NCI-H2081 (cell line): ENCODE measurements at places on chromosomes 12 and 14.
A peak's percentile ranks its signal among the peaks of the same experiment; 100 is the strongest.

DNA sequence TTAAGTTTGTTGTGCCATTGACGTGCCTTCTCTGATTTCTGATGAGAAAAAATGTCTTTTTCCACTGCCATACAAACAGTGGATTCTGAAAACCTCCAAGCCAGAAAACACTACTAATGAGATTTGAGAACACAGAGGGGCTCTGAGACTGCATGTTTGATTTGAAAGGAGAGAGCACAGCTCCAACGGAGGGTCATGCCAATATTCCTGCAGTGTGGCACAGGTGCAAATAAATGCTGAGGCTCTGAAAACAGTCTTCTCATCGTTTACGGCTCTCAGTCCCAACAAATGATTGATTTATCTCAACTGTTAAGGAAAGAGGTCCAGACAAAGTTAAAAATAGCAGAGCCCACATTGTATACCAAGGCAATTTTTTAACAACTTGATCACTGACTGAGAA, 128.7 kb downstream of the KCNH5 start:
- peak; percentile 40 for DNase-seq

GRCh38 chr14:106538201-106538600, 1011.8 kb downstream of the TMEM121 start:
- DNase-seq: no peak

DNA sequence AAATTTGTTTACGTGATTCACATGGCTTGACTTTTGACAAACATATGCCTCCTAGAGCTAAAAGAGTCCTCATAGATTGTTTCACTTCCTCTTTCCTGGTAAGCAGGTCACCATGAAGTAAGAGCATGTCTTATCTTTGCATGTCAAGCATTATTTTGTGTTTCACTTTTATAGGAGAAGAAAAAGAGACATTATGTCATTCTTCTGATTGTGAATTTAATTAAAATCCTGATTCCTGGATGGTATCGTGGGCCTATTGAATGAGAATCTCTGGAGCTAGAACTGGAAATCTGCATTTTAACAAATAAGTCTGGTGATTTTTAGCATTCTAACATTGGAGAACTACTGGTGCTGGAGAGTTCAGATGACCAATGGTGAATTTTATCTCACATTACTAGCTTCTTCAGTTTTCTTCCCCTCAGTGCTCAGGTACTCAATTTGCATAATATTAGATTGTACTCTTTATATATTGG, 218.6 kb upstream of the ATP2B1 start:
- no peak for DNase-seq

DNA sequence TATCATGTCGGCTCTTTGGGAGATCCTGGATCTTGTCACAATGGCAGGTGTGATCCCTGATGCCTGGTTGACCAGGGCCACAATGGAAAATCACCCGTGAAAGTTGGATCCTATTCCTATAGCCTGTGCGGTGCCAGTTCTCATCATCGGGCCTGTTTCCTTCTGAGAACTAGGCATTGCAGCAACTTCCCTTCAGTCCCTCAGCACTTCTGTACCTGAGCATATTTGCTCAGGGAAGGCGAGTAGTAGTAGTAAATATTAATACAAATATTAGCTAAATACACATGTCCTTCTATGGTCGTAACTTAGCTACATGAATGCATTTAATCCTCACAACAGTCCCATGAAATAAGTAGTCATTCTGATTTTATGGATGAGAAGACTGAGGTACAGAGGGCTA, 22.1 kb upstream of the TAMALIN start:
- DNase-seq: no peak

- peak; percentile 90 for DNase-seq
Measured at GRCh38 chr12:103241184-103241583, 254.6 kb downstream of the C12orf42 start.

DNA sequence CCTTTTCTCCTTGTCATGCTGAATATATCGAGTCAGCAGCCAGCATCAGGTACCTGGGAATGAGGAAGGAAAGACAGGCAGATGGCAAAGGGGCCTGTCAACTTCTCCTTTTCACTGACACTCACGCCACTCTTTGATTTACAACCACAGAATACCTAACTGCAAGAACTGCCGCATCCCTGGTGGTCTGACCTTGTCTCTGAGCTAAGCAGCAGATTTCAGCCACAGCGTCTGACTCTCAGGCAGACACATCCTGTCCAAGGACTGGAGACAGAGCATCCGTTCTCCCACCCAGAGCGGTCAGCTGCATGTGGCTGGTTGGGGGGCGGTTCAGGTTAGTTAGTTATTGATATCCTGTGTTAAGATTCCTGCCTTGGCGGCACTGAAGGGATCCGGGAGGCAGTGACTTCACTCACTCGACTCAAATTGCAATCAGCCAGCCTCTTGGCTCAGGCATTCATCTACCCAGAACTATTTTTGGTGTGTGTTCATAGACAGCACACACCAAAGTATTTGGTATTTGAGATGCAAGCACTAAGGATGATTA, 11.2 kb upstream of the MAP1LC3B2 start:
- no peak for DNase-seq

GRCh38 chr12:83113945-83114344, 427.2 kb downstream of the TMTC2 start:
- DNase-seq: no peak

GRCh38 chr14:22531451-22532344, 57.3 kb downstream of the DAD1 start:
- DNase-seq: no peak

DNA sequence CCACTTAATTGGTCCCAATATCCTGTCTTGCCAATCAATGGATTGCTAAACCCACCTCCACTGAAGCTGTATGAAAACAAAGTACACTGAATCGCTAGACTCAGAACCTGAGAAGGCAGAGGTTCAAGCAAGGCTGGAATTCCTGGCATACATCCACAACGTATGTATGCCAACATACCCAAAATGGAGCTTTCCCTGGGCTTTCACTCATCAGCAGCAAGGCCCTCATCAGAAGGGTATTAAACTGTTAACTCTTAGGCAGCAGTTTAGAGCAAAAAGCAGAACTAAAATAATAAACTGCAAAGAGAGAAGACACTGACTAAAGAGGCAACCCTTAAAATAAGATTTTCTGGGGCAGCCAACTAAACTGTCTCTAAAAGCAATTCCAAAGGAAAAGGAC, 13.6 kb downstream of the MED13L start:
- no peak for DNase-seq

DNA sequence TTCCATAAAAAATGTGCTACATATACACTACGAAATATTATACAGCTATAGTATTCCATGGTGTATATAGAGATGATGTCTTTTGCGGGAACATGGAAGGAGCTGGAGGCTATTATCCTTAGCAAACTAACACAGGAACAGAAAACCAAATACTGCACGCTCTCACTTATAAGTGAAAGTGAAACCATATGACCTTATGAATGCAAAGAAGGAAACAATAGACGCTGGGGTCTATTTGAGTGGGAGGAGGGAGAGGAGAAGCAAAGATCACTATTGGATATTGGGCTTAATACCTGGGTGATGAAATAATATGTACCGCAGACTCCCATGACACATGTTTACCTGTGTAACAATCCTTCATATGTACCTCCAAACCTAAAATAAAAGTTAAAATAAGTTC, 142.8 kb downstream of the LRFN5 start:
- DNase-seq: no peak

DNA sequence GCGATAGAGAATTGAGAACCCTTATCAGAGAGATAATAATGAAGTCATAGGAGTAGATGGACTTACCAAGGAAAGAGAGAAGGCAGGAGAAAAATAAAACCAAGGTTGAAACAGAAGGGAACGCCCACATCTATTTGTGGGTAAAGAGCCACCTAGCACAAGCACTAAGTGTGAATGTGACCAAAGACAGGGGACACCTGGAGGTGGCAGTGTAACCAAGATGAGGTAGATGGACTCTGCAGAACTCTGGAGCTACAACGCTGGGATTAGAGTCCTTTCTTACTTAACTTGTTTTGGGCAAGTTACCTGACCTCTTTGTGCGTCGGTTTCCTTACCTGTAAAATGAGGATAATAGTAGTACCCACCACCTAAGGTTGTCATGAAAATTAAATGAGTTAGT, 101.9 kb downstream of the SLC5A8 start:
- no peak for DNase-seq

- no peak for DNase-seq
Measured at GRCh38 chr12:102980350-102980749, 22.9 kb downstream of the ASCL1 start.

DNA sequence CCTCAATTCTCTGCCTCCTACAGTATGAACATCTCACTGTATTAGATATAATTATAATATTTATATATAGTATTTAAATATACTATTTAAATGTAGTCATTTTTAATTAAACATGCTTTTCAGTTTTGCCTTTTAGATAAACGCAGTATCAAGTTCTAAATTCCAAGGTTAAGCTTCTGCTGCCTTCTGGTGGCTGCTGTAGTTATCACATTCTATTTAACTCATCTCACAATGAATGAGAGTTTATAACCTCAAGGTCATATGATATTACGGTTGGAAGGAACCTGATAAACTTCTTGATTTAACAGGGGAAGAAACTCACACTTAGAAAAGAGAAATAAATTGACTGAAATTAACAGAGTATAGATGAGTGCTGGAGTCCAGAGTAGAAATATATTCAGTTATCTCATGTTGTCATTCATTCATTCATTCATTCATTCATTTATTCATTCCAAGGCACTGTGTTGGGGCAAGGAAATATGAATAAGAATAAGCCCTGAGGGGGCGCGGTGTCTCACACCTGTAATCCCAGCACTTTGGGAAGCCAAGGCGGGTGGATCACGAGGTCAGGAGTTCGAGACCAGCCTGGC, 31.9 kb downstream of the GUCY2C start:
- peak; percentile 33 for DNase-seq

DNA sequence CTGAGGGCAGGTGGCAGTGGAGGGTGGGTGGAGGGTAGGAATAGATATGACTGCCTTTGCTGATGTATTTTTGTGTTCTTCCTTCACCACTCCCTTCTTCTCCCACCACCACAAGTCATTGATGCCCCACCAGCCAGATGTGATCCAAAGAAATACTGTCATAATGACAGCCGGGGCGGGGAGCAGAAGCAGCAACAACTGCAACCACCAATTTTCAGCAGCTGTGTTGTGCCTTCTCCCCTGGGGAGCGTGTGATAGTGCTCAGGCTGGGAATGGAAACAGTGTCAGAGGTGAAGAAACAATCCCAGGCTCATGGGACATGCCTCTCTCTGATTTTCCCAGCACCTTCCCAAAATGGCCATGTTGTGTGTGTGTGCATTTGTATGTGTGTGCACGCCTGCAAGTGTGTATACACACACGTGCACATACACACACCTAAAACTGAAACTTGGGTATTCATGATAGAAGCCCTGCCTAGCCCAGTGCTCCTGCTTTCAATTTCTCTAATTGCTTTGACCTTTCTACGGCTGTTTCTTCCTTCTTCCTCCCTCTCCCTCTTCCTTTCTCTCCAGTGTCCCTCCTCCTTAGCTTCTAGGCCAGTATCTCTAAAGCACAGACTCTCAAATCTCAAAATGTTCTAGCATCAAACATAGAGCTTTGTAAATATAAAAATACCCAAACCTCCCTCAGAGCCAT, 299.2 kb upstream of the FKBP4 start:
- no peak for DNase-seq

- DNase-seq: no peak
Measured at GRCh38 chr12:94165138-94165537, 16.8 kb downstream of the PLXNC1 start.

GRCh38 chr12:97572220-97572619, 109.6 kb downstream of the RMST start:
- DNase-seq: peak; percentile 19

- DNase-seq: no peak
Measured at GRCh38 chr14:65044596-65044959, 57.7 kb downstream of the MAX start.

DNA sequence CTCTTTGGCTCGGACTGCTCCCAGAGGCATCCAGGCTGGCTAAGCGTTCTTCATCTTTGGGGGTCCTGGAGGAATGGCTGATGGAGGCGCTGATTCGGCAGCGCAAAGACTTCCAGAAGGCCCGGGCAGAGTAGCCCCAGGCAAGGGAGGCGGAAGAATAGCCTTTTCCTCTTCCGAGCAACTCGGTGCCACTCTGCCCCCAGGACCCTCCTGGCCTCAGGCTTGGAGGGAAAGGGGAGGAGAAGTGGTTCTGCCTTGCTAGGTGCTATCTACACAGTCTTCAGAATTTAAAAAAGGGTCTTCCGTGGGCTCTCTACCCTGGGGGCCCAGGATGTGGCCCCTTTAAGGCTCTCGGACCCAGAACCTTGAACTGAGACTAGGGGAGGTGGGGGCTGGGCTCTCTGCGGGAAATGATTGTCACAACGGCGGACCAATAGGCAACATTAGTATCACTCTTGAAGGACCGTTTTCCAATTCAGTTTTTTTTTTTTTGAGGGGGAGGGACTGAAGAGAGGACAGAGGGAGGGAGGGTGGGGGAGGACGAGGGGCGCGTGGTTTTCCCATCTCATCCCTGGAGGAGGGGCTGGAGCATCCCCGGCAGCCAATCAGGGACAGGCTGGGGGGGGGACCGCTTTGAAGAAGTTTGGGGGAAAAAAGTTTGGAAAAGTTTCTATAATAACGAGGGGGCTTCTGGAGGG, at the start of gene NFATC4:
Gene NFATC4 (plus strand): TSS at position 671 of the 698 bp plus-strand sequence. CDS start 157 bp downstream, outside the sequence.
- DNase-seq: peak; percentile 70

DNA sequence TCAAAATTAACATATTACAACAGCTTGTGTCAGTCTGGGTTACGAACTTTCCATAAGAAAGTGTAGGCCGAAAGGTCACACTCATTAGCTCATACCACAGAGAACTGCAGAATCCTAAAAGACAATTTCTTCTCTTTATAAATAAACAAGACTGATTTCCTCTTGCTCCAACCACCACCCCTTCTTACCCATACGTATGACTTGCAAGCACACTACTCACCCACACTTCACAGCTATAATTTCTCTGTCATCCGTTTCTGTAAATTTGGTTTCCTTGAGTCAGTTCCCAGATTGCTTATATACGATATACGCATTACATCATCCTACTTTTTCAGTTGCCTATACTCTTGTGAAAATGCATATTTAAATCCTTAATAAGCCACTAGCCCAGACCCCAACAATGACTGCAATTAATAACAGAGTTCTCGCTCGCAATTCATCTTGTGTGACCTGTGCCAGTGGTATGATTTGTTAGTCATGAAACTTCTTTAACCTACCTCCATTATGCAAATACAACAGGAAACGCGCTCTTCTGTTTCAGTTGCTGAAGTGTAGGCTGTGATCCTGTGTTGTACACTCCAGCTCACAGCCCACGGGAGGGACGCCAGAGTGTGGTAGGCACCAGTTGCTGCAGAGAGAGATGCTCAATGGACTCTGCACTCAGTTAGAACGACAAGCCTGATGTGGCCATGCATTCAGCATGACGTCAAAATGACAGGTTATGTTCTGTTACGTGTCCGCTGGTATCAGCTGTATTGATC, 417.6 kb downstream of the PDZRN4 start:
- DNase-seq: no peak

GRCh38 chr12:21026302-21026701, 104.7 kb upstream of the SLCO1B1 start:
- peak; percentile 81 for DNase-seq

DNA sequence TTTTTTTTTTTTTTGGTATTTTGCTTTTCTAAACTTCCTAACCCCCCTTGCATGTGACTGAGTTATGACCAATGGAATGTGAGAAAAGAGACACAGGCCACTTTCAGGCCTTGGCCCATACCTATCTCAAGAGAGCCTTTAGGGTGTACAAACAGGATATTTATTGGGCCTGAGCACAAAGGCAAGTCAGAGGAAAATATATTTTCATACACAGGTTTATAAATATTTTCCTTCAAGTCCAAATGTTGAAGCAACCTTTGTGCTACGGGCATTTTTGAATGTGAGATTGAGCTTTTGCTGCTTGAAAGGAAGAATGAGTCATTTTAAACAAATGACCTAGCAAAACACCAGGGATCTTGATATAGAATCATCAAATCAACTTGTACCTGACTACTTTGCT, 228.6 kb upstream of the E2F7 start:
- no peak for DNase-seq

GRCh38 chr14:75125617-75126016, 1.2 kb downstream of the NEK9 start:
- no peak for DNase-seq
